ENCODE measurements at places on chromosomes 2 and 18.
A peak's percentile ranks its signal among the peaks of the same experiment; 100 is the strongest.

GRCh38 chr18:8140841-8141501 lies 468.3 kb upstream of the RAB12 start:
- no peak for DNase-seq

GRCh38 chr2:224042191-224042696 lies 3.2 kb upstream of the SERPINE2 start:
- DNase-seq, result no peak

GRCh38 chr2:234913208-234913626 lies 38.6 kb upstream of the SH3BP4 start:
- no peak for DNase-seq

- no peak for DNase-seq
Observed at GRCh38 chr18:61569176-61569892, 236.1 kb downstream of the CDH20 start.

- no peak for DNase-seq
Observed at GRCh38 chr2:70128005-70128404, 40.7 kb downstream of the PCBP1 start.

DNA sequence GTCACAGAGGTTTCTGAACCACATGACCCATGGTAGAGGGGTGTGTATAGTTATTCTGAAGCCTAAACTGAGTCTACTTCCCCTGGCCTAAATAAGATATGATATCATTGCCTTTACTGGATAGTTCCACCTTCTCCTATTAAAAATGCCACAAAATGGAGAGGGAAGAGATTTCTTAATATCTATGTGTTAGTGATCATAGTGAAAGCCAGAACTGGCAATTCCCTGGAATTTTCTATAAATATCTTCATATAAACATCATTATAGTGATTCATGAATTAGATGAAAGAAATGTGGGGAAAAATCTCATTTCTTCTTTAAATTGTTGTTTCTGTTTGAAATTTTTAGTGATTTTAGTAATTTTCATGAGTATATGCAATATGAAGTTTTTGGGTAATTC lies 45.8 kb downstream of the TSHZ1 start:
- DNase-seq, result no peak

DNA sequence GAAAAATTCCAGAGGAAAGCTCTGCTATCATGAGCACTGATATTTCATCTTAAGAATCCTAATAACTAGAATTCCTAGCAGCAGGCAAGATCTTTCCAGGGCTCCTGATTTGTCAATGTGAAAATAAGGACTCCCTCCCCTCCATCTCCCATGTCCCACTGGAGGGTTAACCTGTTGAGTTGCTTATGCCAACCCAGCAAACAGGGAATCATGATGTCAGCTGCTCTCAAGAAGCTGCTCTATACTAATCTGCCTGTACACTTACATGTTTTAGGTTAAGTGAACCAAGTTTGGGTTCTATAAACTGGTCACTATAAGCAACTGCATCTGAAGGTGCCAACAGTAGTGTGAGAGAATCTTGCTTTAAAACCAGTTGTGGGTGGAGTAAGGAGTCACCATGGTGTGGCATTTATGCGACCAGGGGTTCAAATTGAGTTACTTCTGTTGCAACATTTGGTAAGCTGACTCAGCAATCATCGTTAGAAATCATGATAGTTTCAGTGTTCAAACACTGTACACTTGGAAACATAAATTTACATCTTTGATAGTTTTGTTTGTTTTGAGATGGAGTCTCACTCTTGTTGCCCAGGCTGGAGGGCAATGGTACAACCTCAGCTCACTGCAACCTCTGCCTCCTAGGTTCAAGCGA lies 53.4 kb downstream of the STK25 start:
- no peak for DNase-seq

DNA sequence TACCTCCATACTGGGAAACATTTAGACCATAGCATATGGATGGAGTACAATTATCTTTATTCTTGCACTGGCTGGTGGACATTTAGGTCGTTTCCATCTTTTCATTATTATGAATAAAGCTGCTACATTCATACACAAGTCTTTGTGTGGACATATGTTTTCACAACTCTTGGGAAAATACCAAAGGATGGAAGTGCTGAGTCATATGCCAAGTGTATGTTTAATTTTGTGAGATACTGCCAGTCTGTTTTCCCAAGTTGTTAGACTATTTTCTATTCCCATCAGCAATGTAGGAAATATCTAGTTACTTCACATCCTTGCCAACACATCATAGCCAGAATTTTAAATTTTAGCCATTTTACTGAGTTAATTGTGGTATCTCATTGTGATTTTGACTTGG lies 91.5 kb downstream of the GALNT13 start:
- no peak for DNase-seq

DNA sequence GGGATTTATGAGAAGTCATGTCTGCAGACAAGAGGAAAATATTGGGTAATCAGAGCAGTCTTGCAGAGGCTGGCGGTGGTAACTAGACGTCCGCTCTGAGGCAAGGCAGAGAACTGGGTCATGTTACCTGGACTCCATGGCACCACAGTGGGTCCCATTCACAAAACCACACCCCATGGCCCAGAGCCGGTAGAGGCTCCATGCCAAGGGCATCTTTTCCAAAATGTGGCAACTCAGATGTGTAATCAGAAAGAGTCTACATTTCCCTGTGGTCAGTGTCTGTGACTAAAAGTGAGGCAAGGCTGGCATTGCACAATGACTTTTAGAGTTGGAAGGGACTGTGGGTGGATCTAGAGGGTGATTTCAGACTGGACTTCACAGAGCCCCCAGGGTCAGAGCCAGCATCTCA lies 113.1 kb downstream of the MREG start:
- no peak for DNase-seq

DNA sequence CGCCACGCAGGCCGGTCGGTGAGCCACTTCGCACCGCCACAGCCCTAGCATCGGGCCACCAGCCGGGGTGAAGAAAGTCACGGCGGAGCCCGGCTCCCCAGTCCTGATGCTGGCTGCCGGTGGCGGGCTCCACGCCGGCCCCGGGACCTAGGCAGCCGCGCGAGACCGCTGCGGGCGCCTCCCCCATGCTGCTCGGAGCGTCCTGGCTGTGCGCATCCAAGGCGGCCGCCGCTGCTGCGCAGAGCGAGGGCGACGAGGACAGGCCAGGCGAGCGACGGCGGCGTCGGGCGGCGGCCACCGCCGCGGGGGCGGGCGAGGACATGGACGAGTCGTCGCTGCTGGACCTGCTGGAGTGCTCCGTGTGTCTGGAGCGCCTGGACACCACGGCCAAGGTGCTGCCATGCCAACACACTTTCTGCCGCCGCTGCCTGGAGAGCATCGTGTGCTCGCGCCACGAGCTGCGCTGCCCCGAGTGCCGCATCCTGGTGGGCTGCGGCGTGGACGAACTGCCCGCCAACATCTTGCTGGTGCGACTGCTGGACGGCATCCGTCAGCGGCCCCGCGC lies 433 bp downstream of the SH3RF3 start:
- DNase-seq, result no peak

DNA sequence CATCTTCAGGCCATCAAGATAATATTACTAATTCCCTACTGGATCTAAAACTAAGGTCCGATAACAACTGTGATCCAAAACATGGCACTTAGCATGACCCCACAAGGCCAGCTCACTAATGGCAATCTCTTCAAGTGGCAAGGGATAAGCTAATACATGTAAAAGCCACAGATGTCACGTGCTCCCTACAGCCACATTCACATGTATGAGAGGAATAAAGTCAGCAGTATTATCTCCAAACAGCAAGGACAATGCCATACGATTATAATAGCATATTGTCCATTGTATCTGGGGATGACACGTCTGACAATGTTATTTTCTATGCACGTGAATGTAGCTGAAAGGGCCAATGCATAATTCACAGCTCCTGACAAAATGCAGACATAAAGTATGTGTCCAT lies 56.0 kb downstream of the KLF7 start:
- no peak for DNase-seq

DNA sequence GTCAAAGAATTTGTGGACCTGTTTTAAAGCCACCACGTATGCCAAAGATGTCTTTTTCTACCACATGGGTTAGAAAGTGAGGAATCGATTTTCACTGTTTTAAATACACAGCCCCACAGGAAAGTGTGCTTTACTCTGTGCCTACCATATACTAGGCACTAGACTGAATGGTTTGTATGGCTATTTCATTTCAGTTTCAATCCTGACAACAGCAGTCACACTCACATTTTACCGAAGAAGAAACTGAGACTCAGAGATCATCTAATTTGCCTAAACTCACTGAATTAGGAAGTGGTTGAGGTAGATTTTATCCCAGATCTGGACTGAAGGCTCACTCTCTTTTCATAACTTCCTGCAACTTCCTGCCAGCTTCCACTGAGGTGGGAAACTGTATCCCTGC lies 176.4 kb downstream of the ALK start:
- no peak for DNase-seq

- no peak for DNase-seq
Observed at GRCh38 chr2:64478502-64479230, 24.7 kb downstream of the LGALSL start.

DNA sequence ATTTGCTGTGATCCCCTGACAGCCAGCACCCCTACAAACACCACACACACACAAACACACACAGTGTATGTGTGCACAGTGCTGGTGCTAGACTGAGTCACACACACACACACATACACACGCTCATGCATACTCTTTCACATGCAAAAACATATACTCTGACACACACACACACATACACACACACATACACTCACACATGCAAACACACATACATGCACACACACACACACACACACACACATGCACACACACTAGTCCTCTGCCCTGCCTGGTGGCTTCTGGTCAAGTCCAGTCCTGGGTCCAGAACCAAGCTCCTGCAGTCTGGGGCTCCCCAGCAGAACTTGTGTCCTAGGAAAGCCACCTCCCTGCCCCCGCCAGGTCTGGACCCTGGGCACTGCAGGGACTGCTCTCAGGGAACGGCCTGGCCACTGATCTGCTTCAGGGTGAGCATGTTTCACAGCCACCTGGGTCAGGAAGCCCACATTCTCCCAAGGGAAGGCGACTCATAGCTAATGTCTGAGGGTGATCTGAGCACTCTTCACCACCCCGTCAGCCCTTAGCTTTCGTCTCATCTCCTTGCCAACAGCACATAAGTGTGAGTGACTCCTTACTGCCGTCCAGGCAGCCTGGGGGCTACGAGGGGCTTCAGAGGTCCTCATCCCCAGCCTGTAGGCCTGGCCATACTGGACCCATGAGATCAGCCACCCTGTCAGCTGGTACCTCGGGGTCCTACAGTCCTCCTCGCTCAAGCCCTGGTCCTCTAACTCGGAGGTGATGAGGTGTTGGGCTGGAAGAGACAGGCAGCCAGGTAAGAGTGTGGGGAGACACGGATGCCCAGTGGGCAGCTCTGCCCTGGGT lies 88.1 kb downstream of the MCFD2 start:
- no peak for DNase-seq

GRCh38 chr18:8996771-8997432 lies 105.6 kb upstream of the NDUFV2 start:
- DNase-seq, result no peak

DNA sequence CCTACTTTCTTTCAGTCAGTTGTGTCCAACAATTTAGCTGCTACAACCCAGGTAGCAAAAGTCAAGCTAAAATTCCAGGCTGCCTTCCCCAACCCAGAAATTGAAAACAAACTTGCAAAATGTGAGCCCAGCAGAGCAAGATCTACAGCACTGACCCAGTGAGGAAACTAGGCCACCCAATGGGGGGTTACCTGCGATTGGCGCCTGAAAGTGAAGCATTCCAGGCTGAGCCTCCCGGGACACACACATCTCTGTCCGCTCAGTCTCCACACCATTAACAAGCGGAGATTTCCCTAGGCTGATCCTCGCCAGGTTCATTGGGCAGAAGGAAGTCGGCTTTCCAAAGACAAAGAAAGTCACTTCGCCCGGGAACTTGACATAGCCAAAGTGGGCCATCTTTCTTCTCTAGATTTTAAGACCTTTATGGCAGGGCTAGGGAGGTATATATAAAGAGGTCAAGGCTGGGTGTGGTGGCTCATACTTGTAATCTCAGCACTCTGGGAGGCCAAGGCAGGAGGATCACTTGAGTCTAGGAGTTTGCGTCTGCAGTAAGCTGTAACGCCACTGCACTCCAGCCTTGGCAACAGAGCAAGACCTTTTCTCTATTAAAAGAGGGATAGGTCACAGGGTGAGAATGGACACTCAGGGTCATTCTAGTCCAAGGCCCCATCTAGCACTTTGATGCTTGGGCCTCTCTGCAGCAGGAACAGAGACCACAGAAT lies 53.6 kb downstream of the TTC32 start:
- DNase-seq, result no peak

GRCh38 chr2:62306751-62307468 lies 111.0 kb downstream of the B3GNT2 start:
- no peak for DNase-seq

DNA sequence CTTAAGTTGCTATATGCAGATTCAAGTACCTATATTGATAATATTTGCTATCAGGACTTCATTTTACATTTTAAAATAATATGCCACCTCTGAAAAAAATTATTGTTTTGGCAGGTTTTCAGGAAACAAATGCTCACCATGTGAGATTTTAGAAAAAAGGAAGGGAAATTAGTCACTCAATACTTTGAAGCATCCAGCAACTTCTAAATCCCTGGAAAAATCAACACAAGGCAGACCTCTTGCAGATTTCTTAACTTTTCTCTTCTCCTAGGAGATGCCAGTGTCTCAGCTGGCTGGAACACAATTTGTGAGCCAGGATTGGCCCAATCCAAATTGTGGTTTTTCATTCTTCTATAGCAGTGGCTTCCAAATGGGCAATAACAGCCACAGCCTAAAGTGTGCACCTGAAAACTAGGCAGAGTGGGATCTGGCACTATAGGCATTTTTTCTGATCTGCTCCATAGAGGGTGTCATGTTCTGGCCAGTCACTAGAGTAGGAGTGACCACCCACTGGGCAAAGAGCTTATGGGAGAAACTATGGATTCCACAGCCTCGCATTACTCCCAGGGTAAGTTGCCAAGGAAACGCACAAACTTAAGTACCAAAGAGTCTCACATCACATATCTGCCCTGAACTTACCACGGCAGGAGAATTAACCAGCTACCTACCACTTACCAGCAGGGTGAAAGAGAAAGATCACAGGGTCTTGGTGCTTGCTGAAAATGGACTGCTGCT lies 28.1 kb upstream of the THOC1 start:
- no peak for DNase-seq

DNA sequence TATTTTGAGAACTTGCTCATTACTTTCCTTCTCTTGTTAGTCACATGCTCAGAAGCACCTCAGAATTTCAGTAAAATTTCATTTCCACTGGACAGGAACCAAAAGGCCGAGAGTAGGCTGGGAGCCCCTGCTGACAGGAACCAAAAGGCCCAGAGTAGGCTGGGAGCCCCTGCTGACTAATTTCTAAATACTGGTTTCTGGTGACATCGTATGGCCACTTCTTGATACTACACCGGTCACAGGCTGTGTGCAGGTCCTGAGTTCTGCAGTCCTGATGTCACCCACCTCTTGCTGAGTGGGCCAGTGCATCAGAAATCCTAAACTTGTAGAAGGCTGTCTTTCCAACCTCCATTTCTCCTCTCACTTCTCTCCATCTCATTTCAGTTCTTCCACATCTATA lies 17.7 kb upstream of the EN1 start:
- peak; percentile 33 for DNase-seq

DNA sequence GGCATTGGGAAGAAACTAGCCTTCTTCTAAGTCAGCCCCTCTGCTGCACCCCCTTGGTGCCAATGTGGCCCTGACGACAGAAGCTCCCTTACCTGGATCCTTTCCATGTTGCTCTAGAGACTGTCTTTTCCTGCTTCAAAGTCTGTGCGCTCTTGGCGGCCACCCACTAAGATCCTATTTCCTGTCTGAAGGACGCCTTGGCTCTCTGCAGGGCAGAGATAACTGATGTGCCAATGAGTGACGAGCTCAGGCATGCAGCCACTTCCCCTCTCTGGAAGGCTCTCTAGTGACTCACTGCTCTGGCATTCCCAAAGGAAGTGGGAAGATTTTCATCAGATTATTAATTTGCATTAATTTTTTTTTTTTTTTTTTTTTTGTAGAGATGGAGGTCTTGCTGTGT lies 273.5 kb downstream of the CDH20 start:
- peak; percentile 99 for DNase-seq

All from kidney capillary endothelial cell (primary cell).